Neuronal stem cell (in vitro differentiated cells): ENCODE measurements at places on chromosomes 6 and 20.

DNA sequence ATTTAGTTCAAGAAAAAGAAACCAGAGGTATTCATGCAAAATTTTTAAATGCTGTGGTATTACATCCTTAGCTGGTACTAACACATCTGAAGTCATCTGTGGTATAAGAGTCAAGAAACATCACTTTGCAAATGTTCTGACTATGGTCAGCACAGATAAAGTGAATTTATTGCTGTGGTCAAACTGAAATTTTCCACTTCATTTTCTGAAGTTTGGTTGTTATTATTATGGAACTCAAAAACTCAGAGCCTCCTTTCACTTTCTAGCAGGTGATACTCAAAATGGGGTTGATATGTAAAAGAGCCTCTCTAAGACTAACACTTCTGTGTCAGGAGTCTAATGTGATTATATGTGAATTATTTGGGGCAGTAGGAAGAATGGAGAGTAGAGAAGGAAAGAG, 257.8 kb downstream of the RNGTT start:
- no peak for DNase-seq

DNA sequence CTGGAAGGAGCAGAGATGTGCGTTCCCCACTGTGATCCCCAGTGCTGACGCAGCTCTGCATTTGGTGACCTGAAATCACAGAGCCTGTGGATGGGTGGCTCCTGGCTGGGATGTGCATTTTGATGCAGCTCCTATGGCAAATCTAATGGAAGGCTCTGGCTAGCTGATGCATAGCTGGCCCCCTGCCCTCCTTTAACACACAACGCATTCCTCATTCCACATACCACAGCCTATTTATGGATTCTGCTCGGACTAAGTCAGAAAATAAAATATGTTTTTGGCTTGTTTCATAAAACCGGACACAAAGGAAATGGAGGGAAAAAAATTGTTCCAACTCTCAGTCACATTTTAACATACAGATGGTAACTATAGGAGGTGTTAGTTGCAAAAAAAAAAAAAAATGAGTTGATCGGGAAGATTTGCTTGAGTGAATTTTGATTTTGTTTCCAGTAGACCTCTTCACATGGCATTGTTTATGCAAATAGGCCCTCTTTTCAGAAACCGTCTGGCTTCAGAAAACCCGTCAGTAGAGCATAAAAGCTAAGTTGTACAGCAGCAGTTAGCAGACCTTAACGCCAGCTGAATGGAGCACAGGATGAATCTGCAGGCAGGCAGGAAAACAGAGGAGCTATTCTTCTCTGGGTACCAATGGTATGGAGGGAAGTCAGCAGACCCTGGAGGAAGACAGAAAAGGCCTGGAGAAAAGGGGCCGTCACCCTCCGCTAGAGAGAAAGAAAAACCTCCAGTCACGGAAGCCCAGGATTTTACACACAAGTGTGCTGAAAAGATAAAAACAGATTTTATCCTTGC, 215.4 kb downstream of the HDGFL1 start:
- DNase-seq = peak; percentile 52

GRCh38 chr6:68653074-68653705, 18.1 kb downstream of the ADGRB3 start:
- no peak for DNase-seq

DNA sequence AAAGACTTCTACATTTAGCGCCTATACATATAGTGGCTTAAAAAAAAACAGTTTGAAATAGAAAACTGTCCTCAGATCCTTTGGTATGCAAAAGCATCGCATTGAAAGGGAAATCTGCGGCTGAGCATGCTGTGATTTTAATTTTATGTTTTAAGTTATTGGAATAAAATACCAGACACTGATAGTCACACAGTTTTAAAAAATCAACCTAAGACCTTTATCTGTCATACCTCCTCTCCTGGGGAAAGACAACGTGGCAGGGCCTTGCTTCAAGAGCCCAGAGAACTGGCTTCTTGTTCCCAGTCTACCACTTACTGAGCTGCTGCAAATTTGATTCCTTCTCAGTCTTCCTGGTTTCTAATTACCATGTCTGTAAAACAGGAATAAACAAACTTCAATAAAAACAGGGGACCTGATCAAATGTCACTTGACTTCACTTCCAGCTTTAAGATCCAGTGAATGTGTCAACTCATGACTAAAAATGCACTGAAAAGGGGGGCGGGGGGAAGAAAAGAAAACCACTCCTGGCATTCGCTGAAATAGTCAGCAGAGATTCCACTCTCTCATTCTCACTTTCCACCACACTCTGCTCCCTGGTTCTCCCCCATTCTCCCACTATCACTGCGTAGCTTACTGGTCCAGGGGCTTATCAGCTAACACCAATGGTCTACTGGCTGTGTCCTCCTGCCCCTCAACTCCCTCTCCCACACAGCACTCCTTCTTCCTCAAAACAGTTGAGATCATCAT, 494.7 kb upstream of the MARCKS start:
- no peak for DNase-seq

DNA sequence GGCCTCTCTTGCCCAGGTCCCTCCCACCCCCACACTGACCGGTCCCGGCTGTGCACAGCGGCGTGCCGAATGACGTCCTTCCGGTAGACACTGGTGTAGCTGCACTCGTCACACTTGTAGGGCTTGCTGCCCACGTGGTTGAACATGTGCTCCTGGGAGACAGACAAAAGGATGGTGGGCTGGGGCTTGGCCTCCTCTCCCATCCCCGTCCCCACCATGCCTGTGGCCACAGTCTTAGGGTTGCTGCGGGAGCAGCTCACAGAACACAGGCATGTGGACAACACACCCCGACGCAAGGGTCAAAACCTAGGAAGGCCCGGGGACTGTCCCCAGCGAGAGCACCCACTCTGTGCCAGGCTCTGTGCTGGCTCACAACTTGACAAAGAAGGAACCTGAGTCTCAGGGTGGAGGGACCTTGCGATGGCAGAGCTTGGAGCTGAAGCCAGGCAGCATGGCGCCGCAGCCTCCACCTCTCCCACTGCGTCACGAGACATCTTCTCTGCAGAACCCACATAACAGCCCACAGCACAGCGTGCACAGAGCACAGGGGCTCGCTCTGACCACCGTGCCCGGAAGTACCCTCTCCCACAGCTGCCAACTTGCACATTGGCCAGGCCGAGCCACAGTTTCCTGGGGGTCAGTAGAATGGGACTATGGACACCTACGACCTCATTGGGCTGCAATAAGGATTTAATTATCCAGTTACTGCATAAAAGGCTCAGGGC, 9.8 kb downstream of the ZNF335 start:
- DNase-seq = no peak

- no peak for DNase-seq
Measured at GRCh38 chr6:40176152-40176551, 241.9 kb upstream of the MOCS1 start.

DNA sequence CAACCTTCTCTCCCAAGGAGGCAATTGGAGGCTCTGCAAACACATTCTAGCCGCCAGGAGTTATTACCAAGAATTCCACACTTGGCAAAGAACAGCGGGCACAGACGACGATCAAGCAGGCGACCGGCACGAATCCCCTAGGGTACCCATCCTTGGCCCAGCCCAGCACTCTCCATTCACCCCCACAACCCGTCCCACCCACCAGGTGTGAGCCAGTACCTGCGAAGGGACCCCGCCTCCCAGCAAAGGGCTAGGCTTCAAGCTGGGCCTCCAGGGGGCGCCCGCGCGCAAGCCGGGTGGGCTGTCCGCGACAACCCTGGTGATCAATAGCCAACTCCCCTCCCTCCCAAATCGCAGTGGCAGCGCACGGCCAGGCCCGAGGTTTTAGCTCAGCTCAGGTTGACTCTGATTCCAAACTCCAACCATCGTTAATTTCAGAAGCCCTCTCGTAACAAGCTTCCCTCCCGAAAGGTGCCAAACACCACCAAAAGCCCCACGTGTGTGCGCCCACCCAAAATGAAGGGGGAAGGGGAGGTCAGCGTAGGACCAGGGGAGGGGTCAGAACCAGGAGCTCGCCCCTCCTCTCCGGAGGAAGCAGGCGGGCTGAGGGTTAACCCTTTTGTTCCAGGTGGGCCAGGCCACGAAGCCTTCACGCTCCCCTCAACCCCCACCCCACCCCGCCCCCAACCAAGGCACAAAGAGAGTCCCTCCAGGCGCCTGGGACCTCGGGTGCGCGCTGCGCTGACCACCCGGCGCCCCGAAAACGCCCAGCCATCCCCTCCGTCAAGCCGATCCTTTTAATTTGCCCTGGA, 2.1 kb downstream of the SALL4 start:
- peak; percentile 86 for DNase-seq

DNA sequence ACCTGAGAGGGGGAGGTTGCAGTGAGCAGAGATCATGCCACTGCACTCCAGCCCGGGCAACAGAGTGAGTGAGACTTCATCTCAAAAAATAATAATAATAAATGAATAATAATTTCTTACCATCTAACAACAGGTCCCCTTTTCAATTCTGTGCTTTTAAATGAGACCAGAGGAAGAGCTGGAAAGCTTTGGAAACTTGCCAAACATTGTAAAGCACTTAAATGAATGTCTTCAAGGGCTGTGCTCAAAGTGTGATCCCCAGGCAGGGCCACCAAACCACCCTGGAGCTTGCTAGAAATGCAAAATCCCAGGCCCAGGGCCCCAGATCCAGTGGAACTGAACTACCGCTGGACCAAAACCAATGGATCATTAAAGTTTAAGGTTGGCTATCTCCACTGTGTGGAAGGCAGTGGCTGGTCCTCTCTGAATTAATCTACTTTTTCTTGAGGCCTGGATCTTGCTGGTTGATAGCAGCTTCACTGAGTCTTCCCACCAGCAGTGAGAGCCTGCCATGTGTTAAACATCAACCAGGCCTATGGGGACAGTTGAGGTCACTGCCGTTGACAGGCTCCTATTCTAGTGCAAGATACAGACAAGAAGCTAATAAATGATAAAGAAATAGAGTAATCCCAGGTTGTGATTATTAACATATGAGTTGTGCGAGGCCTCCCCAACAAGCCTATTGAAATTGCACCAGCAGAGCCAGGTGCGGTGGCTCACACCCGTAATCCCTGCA, 23.7 kb upstream of the TFAP2C start:
- no peak for DNase-seq

- DNase-seq = no peak
Measured at GRCh38 chr6:147449405-147450161, 58.9 kb upstream of the SAMD5 start.

DNA sequence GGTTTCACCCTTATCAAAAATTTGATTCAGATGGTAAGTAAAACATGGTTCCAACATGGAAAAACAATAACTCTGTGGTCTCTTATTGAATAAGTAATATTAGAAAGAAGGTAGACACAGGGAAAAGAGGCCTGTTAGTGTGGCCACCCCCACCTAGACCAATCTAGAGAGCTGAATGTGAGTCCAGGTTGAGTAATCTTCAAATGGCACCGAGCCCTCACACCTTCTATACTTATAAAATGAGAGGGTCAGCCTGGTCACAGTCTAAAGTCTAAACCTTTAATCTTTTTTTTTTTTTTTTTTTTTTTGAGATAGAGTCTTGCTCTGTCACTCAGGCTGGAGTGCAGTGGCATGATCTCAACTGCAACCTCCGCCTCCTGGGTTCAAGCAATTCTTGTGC, 6.9 kb downstream of the FAM184A start:
- no peak for DNase-seq

GRCh38 chr20:60482221-60483008, 524.2 kb downstream of the CDH26 start:
- no peak for DNase-seq

DNA sequence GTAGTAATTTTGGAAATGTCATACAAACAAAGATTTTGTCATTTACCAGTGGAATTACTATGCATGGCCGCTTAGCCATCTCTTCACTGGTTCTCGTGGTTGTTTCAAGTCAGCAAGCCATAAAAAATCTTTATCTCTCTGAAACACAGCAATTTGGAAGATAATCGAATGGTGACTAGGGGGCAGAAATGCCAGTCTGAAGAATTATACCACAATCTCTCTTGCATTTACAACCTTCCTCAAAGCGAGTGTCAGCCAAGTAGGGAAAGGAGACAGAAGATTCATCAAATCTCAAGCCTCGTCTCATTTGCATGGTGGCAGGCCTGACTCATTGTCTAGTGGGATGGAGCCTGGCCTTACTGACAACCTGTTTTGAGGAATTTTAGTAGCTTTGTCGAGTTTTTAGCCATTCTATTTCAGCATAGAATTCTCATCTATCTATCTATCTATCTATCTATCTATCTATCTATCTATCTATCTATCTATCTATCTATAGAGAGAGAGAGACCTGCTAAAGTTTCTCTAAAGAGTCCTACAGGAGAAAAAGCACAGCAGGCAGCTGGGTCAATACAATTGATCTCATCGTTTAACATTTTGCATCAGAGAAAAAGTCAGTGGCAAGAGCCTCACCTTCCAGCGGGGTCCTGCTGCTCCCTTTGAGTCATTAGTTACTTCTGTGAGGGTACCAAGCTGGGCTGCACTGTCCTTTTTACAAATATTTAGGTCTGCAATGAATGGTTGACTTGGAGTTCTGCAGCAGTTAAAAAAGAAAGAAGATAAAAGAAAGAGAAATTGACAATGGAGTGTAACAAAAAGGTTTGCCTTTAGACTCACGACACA, 572.8 kb downstream of the TFAP2A start:
- DNase-seq = no peak

DNA sequence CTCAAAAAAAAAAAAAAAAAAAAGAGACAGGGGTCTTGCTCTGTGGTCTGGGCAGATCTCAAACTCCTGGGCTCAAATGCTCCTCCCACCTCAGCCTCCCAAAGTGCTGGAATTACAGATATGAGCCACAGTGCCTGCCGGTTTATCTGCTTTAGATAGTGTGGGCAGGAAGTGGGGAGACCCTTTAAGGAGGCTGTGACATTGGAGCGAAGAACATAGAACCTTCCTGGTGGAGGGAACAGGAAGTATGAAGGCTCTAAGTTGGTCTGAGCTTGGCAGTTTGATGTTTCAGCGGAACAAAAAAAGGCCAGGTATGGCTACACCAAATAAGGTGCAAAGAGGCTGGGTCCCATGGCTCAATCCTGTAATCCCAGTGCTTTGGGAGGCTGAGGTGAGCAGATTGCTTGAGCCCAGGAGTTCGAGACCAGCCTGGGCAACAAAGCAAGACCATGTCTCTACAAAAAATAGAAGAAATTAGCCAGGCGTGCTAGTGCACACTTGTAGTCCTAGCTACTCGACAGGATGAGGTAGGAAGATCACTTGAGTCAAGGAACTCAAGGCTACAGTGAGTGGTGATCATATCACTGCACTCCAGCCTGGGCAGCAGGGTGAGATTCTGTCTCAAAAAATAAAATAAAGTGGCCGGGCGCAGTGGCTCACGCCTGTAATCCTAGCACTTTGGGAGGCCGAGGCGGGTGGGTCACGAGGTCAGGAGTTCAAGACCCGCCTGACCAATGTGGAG, 8.7 kb upstream of the ZMYND8 start:
- no peak for DNase-seq

- DNase-seq = no peak
Measured at GRCh38 chr6:133972388-133972787, 19.4 kb downstream of the TBPL1 start.

DNA sequence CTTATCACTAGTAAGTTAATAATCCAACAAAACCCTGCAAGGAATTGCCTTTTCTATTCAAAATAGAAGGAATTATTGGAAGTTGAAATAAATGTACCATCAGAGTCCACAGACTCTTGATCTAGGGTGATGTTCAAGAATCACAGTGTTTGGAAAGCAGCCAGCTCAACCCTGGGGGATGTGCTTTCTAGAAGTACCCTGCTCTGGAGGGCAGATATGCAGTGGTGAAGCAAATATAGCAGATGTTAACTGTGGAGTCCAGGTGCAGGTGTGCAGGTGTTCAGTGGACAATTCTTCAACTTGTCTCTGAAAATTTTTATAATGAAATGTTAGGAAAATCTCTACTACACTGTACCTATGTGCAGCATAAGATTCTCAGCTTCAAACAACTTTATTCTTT, 9.1 kb upstream of the INSM1 start:
- no peak for DNase-seq
